ENCODE measurements at places on chromosomes 11 and 22. TPM values are rescaled to one million over a fixed set of nuclear protein-coding genes. Genes with fewer than 3 reads are reported as not detected.

The TNNI2 gene
- total RNA-seq = 32.6 TPM

The TMEM191C gene
- 0.85 TPM for total RNA-seq

The TYR gene
- total RNA-seq = not detected

The ESAM gene
- total RNA-seq = 13.3 TPM

The MMP1 gene
- total RNA-seq = 0.53 TPM

The RFPL2 gene
- not detected for total RNA-seq

The OR8G5 gene
- total RNA-seq = not detected
